Nucleus accumbens (tissue), 56 donors: ENCODE measurements at places on chromosomes 6 and 20.
A peak's percentile ranks its signal among the peaks of the same experiment; 100 is the strongest.

DNA sequence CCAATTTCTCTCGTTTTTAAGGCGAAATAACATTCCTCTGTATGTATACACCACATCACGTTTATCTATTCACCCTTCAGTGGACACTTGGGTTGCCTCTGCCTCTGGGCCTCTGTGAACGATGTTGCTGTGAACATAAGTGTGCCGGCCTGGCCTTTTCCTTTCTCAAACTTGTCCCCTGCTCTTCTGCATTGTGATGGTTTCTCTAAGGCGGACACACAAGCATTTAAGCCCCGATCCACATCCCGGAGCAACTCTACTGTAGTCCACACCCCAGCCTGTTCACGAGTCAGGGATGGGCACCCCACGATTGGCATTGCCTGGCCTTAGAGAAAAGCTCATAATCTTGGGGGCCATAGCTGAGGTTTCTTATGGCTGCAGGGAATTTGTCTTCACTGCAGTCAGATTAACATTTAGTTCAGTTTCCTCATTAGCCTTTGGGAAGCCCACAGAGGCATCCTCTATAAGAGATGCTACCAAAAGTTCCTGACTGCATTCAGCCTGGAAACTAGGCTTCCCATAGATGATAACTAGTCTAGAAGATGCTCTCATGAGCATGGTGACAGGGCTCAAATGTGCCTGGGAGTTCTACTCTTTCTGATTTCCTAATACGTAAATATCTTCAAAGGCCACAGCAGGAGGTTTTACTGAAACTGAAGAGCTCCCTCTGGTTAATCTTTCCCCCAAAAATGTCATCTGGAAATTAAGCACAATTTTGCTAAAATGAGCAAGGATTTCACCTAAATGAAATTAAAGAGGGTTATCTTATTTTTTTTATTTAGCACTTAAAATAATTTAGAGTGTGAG is 762 bp downstream of the ZC3H12D start:
- DNase-seq, result no peak

DNA sequence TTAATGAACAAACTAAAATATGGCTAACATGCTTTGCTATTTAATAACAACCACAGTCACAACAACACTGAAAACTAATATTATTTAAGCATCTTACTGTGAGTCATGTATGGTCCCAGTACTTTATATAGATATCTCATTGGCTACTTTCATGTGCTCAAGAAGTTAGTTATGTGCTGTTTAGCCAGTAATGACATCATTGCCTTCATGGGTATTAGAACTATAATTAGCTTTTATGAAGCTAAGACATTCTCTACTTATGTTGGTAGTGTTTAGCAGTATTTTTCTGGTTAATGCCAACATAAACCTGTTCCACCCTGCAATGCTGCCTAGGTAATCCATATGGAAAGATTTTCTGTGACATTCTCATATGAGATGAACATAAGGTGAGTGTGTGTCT is 56.1 kb downstream of the ADGRG6 start:
- DNase-seq, result no peak

- DNase-seq, result no peak
Measured at GRCh38 chr6:145865595-145865994, 51.0 kb upstream of the FBXO30 start.

- DNase-seq, result no peak
Measured at GRCh38 chr6:141401851-141402250, 730.9 kb upstream of the GJE1 start.

DNA sequence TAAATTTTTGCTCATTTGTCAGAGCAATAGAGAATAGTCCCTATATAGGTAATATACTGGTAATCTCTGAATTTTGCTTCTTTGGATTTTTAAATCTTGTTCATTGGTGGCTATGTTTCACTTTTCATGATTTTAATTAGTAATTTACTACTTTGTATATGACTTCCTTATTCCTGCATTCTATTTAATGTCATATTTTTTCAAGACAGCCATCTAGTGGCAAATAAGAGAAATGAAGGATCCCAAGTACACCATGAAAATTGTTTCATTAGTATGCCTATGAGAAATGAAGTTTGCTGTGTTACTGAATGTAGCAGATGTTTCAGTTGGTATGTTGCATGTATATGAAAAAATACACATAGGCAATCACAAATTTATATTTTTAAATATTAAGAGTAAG is 82.4 kb downstream of the ZNF292 start:
- DNase-seq, result no peak

DNA sequence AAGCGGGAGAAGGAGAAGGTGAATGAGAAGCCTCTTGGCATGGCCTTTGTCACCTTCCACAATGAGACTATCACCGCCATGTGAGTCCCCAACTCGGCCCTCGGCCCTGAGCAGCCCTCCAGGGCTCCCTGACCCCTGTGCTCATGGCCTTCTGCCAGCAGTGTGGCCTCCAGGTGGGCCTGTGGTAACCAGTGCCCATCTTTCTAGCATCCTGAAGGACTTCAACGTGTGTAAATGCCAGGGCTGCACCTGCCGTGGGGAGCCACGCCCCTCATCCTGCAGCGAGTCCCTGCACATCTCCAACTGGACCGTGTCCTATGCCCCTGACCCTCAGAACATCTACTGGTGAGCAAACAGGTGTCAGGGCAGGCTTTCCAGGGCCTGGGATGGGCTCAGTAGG is 10.3 kb upstream of the CAPN11 start:
- no peak for DNase-seq

DNA sequence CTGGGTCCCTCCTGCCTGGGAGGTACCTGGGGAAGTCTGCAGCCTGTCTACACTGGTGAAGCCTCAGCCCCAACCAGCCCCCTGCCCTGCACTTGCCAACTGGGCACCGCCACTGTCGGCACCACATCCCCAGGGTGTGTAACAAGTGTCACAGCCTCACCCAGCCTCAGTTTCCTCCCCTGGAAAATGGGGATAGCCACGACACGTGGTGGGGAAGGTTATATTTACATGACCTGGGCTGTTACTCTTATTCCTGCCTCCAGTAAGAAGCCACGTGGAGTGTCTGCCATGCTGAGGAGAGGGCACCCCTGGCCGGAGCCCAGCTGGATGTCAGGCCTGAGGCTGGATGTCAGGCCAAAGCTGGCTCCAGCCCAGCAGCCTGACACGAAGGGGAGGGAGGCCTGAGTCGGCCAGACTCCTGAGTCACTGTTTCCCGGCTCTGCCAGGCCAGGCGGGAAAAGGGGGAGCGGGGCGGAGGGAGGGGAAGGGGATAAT is 44.9 kb downstream of the SNAI1 start:
- peak; percentile 45 for DNase-seq

DNA sequence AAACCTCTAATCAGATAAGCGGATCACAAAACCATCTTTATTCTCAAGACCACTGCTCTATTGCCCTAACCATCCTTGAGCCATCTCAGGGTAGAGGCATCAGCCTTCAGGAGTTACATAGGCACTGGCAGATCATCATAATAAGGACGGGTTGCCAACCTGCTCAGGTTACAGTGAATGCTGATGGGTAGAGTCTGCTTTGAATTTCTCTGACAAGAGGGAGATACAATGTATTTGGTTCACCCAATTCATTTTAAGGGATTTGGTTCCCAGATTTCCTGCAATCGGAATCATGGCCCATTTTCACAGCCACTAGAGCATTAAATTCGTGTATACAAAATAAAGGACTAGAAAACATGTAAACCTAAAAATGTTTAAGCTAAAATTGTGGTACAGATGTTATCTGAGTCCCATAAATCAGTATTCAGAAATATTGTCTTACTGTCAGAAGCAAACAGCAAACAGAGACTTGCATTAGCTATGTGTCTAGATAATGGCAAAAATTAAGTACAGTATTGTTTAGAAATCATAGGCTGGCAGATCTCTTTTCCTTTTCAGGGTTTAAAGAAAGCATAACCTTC is 41.9 kb upstream of the TMEM170B start:
- DNase-seq, result no peak

DNA sequence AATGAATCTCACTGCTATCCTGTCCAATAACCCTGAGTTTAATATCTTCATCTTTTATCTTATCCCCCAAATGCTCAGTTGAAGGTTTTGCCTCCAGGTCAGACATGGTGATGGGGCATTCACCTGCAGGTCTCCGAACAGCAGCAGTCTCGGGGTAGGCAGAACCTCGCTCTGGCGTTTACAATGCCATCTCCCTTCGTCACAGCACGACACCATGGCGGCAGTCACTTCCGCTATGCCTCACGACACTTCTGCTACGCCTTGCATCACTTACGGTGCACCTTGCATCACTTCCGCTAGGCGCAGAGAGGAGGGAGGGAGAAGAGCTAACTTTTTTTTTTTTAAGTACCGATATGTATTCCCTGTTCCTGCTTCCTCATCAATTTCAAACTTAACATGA is 194.9 kb downstream of the BCAS1 start:
- no peak for DNase-seq

GRCh38 chr6:35486005-35486925 is 10.6 kb downstream of the TEAD3 start:
- DNase-seq, result no peak

DNA sequence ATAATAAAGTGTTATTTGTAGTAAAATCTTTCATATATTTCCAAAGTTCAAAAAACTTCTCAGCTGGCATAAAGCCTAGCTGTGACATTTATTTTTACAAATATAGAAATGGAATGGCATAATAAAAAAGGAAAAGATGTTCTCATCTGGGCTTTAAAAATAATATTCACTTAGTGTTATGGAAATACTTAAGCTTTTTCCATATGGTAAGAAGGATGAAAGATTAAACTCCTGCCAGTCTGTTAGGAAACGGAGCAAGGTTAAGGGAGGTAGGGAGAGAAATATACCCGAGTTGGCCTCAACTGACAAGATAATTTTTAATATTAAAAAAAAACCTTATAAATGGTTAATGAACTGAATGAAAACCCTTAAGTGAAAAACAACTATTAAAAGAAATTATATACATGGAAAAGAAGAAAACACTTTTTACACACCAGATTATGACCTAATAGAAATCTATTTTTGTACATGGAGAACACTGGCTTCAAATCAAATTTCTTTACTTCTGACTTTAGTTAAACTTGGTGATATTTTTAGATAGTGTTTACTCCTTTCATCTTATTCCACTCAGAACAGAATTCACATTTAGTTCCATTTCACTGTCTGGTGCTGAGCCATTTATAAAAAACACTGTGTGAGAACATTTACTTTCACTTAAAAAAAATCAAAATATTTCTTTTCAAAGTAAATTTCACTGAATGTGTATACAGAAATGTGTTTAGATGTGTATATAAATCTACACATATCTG is 137.0 kb downstream of the DST start:
- no peak for DNase-seq

- no peak for DNase-seq
Measured at GRCh38 chr20:15077733-15078250, 740.4 kb upstream of the FLRT3 start.
